ENCODE measurements at places on chromosomes 7 and 10. TPM values are rescaled to one million over a fixed set of nuclear protein-coding genes. Genes with fewer than 3 reads are reported as not detected.

Gene ANKRD16
- 3.4 TPM for total RNA-seq

Gene CD36
- 0.18 TPM for total RNA-seq

Gene NPY4R
- total RNA-seq = not detected

Gene ACTL6B
- not detected for total RNA-seq

Gene ANKRD7
- not detected for total RNA-seq

Gene PHKG1
- total RNA-seq = not detected

Gene CCDC6
- total RNA-seq = 28.4 TPM

Gene SLC13A4
- total RNA-seq = not detected

Gene CALCR
- not detected for total RNA-seq

Gene CPN1
- total RNA-seq = not detected

Gene SPDYE8
- not detected for total RNA-seq

Gene AKR1C1
- total RNA-seq = 48.6 TPM

Gene ZNF3
- 17.8 TPM for total RNA-seq

Gene TAS2R16
- total RNA-seq = not detected

Gene USP54
- 5.4 TPM for total RNA-seq

Gene LRRC18
- total RNA-seq = not detected

Gene DCLRE1A
- total RNA-seq = 3.2 TPM

Gene NRF1
- 14.8 TPM for total RNA-seq

Gene ARF5
- 313 TPM for total RNA-seq

Gene CCAR1
- total RNA-seq = 20.0 TPM

Gene SFRP4
- total RNA-seq = 5.2 TPM

Gene FAM13C
- 2.6 TPM for total RNA-seq

Gene GDF10
- not detected for total RNA-seq

All from cardiac atrium fibroblast (primary cell).